NCI-H2081 (cell line): ENCODE measurements at places on chromosomes 2 and 18.

- no peak for DNase-seq
Observed at GRCh38 chr2:118091140-118091478, 2.8 kb downstream of the INSIG2 start.

GRCh38 chr2:51553476-51553875 lies 521.5 kb upstream of the NRXN1 start:
- no peak for DNase-seq

- no peak for DNase-seq
Observed at GRCh38 chr18:79887181-79888000, 64.1 kb downstream of the SLC66A2 start.

DNA sequence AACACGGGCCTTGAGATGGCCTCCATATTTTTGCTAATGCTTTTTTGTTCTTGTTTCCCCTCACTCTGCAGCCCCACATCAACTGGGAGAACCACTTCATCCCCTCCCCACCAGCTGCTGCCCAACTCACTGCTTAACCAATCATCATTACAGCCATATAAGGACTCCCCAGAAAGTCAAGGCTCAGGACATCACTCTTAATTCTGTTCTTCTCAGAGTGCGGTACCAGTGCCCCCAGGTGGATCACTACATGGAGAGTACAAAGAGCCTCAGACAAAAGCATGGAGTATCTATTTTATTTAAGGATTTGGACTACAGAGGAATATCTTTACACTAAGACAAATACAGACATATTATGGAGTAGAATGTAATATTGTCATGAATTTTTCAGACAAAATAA lies 340.6 kb downstream of the PAX3 start:
- DNase-seq: peak; percentile 3

- no peak for DNase-seq
Observed at GRCh38 chr2:105113616-105114291, 75.9 kb downstream of the MRPS9 start.

DNA sequence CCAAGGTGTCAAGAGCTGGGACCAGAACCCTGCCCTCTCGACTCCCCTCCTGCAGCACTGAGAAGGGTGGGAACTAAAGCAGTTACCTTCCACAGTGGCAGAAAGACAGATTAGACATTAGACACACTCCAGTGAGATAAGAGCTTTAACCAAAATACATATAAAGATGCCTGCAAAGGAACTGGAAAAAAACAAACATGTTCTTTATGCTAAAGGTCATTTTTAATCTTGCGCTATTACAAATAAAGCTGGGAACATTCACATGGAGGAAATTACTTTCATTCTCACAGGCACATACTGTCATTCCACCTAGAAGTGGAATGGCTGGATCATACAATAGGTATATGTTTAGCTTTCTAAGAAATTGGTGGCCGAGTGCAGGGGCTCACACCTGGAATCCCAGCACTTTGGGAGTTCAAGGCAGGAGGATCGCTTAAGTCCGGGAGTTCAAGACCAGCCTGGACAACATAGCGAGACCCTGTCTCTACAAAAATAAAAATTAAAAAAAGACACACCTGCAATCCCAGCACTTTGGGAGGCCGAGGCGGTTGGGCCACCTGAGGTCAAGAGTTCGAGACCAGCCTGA lies 41.9 kb downstream of the C2orf76 start:
- DNase-seq: no peak

DNA sequence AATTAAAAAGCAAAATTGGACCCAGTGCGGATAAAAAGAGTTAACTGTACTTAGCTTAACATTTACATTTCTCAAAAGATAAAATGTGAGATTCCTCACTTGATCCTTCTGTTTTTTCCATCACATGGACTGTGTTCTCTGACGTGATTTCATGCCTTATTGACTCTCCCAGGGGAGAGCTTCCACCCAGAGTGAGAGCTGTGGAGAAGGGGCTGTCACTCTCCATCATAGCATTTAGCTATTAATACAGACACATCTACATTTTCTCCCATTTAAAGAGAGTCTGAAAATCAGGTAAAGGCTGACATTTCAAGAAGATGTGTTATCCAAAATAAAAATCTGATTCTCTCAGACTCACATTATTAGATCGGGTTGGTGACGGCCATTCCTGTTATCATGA lies 493.8 kb downstream of the FBXO15 start:
- DNase-seq: no peak
